Esophagus squamous epithelium (tissue), 5 donors: ENCODE measurements at places on chromosomes 13 and 19.

GRCh38 chr13:31195616-31196015 lies 4.2 kb upstream of the B3GLCT start:
- H3K27me3 ChIP-seq = no peaks in the 10 kb centered on the region
- no peak overlapping the region for H3K27ac ChIP-seq
- no peaks in the 10 kb centered on the region for H3K36me3 ChIP-seq

GRCh38 chr13:31022288-31022895 lies 89.9 kb downstream of the TEX26 start:
- H3K4me1 ChIP-seq = no peaks in the 10 kb centered on the region
- no peaks in the 10 kb centered on the region for H3K27me3 ChIP-seq
- no peak overlapping the region for H3K27ac ChIP-seq
- no peak overlapping the region for H3K4me3 ChIP-seq
- no peak for DNase-seq
- H3K36me3 ChIP-seq = no peaks in the 10 kb centered on the region

DNA sequence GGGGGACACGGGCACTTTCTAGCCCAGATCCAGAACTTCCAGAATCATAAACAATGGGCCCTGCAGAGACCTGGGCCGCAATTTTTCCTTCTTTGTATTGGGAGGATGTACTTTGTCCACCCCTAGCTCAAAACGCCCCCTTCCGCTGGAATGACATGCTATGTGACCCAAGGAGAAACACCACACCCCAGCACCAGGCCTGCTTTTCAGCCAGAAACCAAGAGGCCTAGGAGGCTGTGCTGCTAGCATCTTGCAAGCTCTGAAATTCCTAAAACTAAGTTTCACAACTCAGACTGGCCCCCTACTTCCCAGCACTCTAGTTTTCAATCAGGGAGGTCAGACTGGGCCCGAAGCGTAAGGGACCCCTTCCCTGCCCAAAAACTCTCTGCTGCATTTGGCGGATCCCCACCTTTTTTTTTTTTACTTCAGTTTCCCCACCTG lies 538 bp downstream of the LSM4 start:
- H3K4me1 ChIP-seq = peaks cover 50% of the 10 kb centered on the region
- peak overlapping the region; percentile 92 for H3K27ac ChIP-seq
- no peaks in the 10 kb centered on the region for H3K36me3 ChIP-seq
- DNase-seq = no peak
- H3K27me3 ChIP-seq = no peaks in the 10 kb centered on the region

- H3K4me3 ChIP-seq = no peak overlapping the region
- no peaks in the 10 kb centered on the region for H3K36me3 ChIP-seq
- no peak overlapping the region for H3K27ac ChIP-seq
- H3K4me1 ChIP-seq = no peaks in the 10 kb centered on the region
- no peaks in the 10 kb centered on the region for H3K27me3 ChIP-seq
Measured at GRCh38 chr19:21133633-21134032, 8.2 kb upstream of the ZNF431 start.

DNA sequence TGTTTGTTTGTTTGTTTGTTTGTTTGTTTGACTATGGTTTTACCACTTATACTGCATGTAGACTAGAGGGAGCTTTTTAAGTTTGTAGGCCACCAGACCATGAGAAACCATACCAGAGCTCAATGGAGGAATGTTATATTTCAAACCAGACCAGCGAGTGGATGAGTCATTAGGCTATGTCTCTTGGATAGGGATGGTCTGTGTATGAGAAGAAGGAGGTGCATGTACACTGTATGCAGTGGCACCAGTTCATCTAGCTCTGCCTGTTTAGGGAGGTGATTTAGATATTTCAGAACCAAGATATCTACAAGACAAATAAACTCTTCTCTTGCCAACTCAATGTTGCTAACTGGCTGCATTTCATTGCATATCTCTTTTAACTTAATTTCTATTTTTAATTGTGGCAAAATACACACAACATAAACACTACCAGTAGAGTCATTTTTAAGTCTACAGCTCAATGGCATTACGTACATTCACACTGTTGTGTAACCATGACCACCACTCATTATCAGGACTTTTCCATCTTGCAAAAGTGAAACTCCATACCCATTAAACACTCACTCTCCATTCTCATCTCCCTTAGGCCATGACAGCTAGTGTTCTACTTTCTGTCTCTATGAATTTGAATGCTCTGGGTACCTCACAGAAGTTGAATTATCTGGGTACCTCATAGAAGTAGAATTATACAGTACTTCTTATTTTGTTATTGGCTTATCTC lies 29.2 kb downstream of the SYDE1 start:
- H3K4me3 ChIP-seq = no peak overlapping the region
- H3K36me3 ChIP-seq = no peaks in the 10 kb centered on the region
- peaks cover 31% of the 10 kb centered on the region for H3K4me1 ChIP-seq
- peak overlapping the region; percentile 43 for H3K27ac ChIP-seq

GRCh38 chr19:10782795-10783194 lies 53.2 kb downstream of the TMED1 start:
- peaks cover 21% of the 10 kb centered on the region for H3K4me1 ChIP-seq
- no peak for DNase-seq
- H3K4me3 ChIP-seq = no peak overlapping the region
- H3K36me3 ChIP-seq = peaks cover 67% of the 10 kb centered on the region
- no peak overlapping the region for H3K27ac ChIP-seq
- H3K27me3 ChIP-seq = no peaks in the 10 kb centered on the region

GRCh38 chr13:48976576-48977285 lies 1.0 kb downstream of the FNDC3A start:
- H3K4me1 ChIP-seq = peaks cover 20% of the 10 kb centered on the region
- no peaks in the 10 kb centered on the region for H3K36me3 ChIP-seq
- peak overlapping the region; percentile 62 for H3K4me3 ChIP-seq
- DNase-seq = peak; percentile 33
- no peaks in the 10 kb centered on the region for H3K27me3 ChIP-seq

GRCh38 chr13:73835138-73835721 lies 299.0 kb downstream of the KLF12 start:
- H3K4me3 ChIP-seq = no peak overlapping the region
- H3K36me3 ChIP-seq = no peaks in the 10 kb centered on the region

DNA sequence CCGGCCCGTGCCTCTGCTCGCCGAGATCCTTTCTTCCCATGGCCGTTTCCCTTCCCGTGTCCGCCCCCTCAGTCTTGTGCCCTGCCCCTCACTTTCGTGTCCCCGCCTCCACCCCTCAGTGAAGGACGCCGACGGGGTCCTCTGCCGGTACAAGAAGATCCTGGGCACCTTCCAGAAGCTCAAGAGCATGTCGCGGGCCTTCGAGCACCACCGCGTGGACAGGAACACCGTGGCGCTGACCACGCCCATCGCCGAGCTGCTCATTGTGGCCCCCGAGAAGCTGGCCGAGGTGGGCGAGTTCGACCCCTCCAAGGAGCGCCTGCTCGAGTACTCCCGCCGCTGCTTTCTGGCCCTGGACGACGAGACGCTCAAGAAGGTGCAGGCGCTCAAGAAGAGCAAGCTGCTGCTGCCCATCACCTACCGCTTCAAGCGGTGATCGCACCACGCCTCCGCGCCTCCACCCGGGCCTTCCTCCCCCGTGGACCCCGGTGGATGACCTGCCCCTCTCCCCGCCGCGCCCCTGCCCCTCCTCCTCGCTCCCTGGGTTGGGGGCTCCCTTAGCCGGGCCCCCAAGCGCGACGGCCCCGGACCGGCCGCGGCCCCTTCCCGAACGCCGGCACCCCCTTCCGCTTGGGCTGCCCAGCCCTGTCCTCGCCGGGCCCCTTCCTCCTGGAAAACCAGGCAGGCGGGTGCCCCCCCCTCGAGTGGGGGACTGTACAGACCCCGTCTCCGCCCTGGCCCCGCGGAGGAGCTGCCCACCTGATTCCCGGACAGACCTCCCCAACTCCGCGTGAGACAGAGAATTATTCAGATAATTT lies 2.3 kb upstream of the U2AF2 start:
- peaks cover 28% of the 10 kb centered on the region for H3K36me3 ChIP-seq
- no peaks in the 10 kb centered on the region for H3K27me3 ChIP-seq
- no peak overlapping the region for H3K4me3 ChIP-seq
- peaks cover 33% of the 10 kb centered on the region for H3K4me1 ChIP-seq
- H3K27ac ChIP-seq = peak overlapping the region; percentile 100
- DNase-seq = no peak

DNA sequence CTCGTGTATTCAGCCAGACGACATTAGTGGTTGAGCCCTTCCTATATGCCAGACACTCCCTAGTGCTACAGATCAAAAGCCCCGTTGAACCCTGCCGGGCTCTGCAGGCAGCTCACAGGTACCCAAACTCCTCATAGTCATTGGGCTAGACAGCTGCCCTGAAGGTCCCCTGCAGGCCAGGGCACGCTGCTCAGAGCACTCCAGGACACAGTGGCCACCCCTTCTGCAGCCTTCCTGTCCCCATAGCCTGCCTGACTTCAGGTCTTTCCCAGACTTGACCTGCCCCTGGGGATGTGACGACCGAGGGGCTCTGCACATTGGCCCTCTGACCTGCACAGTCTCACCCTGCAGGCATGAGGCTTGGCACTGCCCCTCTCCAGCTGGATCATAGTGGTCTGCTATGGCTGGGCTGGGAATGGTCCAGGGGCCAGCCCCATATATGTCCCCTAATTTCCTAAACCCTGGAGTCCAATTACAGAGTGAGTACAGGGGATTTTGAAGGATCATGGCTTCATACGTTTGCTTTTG lies 64.2 kb upstream of the UBAC2 start:
- no peak overlapping the region for H3K27ac ChIP-seq
- H3K4me3 ChIP-seq = no peak overlapping the region
- H3K4me1 ChIP-seq = no peaks in the 10 kb centered on the region
- DNase-seq = no peak
- H3K27me3 ChIP-seq = no peaks in the 10 kb centered on the region

DNA sequence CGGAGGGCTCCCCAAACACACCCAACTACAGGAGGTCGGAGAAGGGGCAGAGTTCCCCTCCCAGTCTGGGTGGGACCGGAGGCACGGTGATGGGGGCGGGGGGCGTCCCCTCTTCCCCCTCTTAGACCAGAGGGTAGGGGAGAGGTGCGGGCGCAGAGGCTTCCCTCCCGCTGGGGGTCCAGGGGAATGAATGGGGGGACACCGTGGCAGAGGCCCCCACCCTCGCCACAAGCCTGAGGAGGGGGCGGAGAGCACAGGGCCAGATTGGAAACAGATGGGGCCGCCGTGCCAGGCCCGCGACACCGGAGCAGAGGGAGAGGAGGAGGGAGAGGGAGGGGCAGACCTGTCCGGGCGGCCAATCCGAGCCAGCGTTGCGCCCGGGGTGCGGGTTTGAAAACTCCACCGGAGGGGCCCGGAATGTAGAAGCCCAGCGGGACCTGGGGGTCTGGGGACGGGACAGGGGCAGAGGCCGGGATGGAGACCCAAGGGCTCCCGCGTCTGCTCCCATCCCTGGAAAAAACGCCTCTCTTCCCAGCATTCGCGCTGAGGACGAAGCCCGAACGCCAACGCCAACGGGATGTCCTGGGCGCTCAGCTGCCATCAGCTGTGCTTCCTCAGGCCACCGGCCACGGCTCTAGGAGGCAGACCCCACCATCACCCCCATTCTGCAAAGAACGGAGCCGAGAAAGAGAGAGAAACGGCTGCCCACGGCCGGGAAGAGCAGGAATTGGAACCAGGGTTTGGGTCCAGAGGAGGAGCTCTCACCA lies 46.8 kb downstream of the PTPRS start:
- H3K27me3 ChIP-seq = peaks cover 36% of the 10 kb centered on the region
- no peaks in the 10 kb centered on the region for H3K36me3 ChIP-seq
- peak overlapping the region; percentile 92 for H3K27ac ChIP-seq
- H3K4me3 ChIP-seq = peak overlapping the region; percentile 55

DNA sequence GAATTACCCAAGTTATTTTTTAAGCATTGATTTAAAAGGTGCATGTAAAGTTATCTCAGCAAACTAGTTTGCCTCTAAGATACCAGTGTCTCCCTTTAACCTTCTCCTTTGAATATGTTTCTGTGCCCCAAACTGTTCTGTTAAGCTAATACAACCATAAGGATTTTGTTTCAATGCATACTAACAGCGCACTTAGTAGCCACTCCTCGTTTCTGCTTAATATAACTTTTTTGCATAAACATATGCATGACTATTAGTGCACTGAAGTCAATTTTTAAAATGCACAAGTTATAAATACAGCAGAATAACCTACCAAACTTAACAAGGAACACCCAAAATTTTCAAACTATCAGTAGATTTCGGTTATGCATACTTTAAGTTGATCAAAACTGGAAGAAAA lies 79.4 kb downstream of the SERP2 start:
- no peak for DNase-seq
- no peaks in the 10 kb centered on the region for H3K36me3 ChIP-seq
- no peaks in the 10 kb centered on the region for H3K27me3 ChIP-seq
- peaks cover 17% of the 10 kb centered on the region for H3K4me1 ChIP-seq

DNA sequence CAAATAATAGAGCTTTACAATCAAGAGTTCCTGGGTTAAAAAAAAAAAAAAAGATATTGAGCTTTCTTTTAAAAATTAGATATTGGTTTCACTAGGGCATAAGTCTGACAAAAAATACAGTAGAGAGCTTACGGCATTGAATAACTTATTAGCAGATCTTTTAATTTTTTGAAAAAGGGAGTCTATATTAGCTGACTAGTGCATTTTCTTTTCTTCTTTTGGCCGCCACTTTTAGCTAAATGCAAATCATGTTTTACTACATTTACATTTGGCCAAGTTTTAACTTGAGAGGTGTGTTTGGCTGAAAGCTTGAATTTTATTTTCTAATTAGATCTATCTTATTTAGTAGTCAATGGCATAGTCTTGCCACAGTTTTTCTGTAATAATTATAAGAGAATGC lies 43.4 kb downstream of the SPRY2 start:
- H3K4me1 ChIP-seq = no peaks in the 10 kb centered on the region
- H3K36me3 ChIP-seq = no peaks in the 10 kb centered on the region
- H3K27ac ChIP-seq = no peak overlapping the region
- H3K27me3 ChIP-seq = no peaks in the 10 kb centered on the region
- H3K4me3 ChIP-seq = no peak overlapping the region

DNA sequence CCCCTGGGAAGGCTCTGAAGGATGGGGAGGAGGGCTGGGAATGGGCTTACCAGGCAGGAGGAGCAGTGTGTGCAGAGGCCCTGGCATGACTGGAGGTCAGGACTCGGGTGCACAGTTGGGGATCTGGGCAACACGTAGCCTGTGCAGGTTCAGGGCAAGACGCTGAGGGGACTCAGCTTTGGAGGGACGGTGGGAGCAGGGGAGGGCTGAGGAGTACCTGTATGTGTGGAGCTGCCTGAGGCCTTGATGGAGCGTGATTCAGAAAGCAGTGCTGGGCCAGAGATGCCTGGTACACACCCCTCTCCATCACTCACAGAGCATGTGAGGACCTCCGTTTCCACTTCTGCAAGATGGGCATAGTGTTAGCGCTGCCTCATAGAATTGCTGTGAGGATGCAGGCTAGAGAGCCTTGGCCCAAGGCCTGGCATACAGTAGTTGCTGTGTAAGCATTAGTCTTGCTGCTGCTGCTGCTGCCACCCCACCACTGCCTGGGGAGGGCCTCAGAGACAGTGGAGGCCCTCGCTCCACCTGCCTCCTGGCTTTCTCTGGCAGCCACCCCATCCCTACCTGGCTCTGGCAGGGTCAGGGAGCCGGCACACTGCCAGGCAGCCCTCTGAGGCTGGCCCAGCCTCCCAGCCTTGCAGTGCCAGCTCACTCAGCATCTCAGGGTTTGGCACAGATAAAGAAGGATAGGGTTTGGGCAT lies 2.4 kb downstream of the PAK4 start:
- peak overlapping the region; percentile 87 for H3K27ac ChIP-seq
- no peaks in the 10 kb centered on the region for H3K36me3 ChIP-seq
- no peaks in the 10 kb centered on the region for H3K27me3 ChIP-seq
- no peak overlapping the region for H3K4me3 ChIP-seq
- peaks cover 85% of the 10 kb centered on the region for H3K4me1 ChIP-seq

GRCh38 chr13:92954746-92955145 lies 271.9 kb upstream of the GPC6 start:
- no peak overlapping the region for H3K4me3 ChIP-seq
- no peak for DNase-seq
- H3K27me3 ChIP-seq = no peaks in the 10 kb centered on the region
- no peak overlapping the region for H3K27ac ChIP-seq
- no peaks in the 10 kb centered on the region for H3K36me3 ChIP-seq

GRCh38 chr19:4722671-4723594 lies 709 bp downstream of the DPP9 start:
- no peaks in the 10 kb centered on the region for H3K27me3 ChIP-seq
- peaks cover 45% of the 10 kb centered on the region for H3K4me1 ChIP-seq
- DNase-seq = no peak
- H3K36me3 ChIP-seq = peaks cover 8% of the 10 kb centered on the region
- H3K27ac ChIP-seq = peak overlapping the region; percentile 90
